Stimulated activated CD8-positive, alpha-beta memory T cell treated with anti-CD3 and anti-CD28 coated beads, Interleukin-4, amount 100 ng/mL, for 1 hour (primary cell): ENCODE measurements at places on chromosomes 6 and 20.

GRCh38 chr6:21457647-21458046 is 135.9 kb upstream of the SOX4 start:
- no peak for DNase-seq

DNA sequence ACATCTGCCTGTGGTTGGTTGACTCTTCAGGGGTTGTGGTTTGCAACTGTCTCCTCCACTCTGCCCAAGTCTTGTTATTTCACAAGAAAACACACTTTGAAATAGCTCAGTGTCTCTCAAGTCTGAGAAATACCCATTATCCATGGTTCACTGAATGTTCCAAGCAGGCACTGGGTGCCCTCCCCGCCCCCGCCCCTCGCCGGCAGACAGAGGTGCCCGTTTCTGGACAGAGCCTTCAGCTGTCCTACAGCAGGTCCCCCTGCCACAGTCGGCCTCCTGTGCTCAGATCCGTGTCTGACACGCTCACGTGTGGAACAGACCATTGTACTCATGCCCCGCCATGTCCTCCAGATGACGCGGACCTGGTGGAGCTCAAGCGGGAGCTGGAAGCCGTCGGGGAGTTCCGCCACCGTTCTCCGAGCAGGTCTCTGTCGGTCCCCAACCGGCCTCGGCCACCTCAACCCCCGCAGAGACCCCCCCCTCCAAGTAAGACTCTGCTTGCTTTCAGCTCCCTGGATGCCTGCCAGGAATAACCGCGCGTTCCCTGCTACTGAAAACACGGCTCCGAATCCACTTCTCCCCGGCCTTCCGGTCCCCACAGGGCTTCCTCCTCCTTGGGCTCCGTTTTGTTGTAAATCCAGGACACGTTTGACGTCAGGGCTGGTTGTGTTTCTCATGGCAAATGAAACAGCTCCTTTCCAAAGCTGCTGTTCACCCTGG is 81.4 kb downstream of the SERAC1 start:
- DNase-seq: no peak

DNA sequence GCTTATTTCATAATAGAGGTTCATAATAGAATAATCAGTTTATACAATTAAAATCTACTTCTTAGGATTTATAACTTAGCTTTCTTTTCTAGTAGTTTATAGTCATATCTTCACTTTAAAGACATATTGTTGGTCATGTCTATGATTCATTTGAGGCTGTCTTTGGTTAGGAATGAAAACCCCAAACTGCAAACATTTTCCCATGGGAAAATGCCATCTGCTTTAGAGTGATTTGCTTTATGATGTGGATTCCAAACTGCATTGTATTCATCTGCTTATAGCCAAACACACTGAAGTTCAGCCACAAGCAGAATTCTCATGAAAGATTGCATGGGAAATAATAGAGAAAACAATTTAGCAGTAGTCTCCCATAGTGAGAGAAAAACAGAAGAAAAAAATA is 128.0 kb downstream of the RFPL4B start:
- no peak for DNase-seq

DNA sequence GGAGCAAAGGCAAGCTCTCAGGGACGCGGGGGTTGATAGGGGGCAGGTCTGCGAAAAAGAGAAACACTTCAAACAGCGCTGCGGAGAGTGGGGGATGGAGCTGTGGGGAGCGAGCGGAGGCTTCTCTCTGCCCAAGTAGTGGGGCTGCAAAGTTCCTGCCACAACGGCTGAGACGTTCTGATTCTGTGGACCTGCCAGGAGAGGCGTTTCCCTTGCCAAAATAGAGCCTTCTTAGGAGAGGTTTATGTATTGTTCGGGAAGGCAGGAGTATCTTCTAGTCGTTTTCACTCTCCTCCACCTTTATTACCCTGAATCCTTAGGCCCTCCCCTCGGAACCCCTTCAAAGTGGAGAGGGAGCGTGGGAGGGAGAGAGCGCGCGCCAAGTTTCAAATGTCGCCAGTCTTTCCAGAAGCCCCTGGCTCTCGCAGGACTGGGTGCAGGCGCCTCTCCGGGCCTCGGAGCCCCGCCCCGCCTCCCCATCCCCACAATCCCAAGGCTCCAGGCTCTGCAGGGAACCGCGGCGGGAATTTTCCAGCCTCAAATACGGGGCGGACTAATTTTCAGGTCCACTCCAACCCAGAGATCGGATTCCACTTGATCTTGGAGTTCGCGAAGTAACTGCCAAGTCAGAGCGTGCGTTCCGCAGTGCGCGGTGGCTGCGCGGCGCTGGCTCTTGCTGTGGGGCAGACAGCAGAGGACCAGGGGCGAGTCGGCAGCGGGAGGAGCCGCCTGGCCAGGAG is 10.0 kb upstream of the POU3F2 start:
- DNase-seq: no peak

DNA sequence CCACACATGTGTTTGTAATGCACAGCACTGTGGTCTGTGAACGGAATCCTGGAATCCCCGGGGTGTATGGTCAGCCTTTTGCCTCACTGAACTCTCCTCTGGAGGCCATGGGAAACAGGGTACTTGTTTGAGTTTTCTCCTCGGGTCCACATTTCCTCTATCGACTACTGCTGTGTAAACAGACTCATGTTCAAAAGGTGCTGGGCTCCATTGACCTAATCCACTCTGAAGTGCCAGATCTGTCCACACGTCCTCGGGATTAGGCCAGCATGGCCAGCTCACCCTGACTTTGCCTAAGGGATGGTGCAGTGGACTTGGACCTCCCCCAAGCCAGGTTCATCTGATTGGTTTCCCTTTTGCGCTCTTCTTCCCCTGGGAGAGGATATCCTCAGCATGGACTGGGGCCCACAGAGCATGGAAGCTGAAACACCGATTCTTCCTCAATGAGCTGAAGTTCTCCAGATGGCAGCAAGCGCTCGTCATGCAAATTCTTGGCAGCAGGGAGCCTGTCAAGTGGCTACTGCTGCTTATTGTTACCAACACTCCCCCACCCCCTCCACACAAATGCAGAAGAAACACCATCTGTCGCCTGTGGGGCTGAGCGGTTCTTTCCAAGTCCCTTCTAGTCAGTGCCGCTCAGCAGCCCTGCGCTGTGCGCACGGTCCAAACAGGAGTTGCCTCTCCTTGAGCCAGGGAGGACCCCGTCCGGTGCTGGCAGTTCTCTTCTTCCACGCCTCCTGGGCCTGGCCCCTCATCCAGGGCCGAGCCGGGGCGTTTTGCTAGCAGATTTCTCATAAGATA is 292.6 kb upstream of the MARCKS start:
- DNase-seq: no peak
